Activated T-cell treated with anti-CD3 and anti-CD28 coated beads, Interleukin-2, amount 50 U/mL, for 72 hours (primary cell): ENCODE measurements at places on chromosomes 1 and 21. TPM values are rescaled to one million over a fixed set of nuclear protein-coding genes. Genes with fewer than 3 reads are reported as not detected.

Gene TUFT1
- total RNA-seq = 4.3 TPM

Gene EXTL1
- not detected for total RNA-seq

Gene CHIA
- not detected for total RNA-seq

Gene DAP3
- 123 TPM for total RNA-seq

Gene C1orf226
- 0.26 TPM for total RNA-seq

Gene CHRNB2
- total RNA-seq = not detected

Gene RIMS3
- total RNA-seq = 8.8 TPM

GRCh38 chr1:244436336-244437085 lies 15.2 kb downstream of the ADSS2 start:
- DNase-seq = no peak
- no peak overlapping the region for H3K4me3 ChIP-seq
- peak overlapping the region; percentile 93 for H3K27ac ChIP-seq
- H3K27me3 ChIP-seq = no peaks in the 10 kb centered on the region
- H3K36me3 ChIP-seq = peaks cover 8% of the 10 kb centered on the region

DNA sequence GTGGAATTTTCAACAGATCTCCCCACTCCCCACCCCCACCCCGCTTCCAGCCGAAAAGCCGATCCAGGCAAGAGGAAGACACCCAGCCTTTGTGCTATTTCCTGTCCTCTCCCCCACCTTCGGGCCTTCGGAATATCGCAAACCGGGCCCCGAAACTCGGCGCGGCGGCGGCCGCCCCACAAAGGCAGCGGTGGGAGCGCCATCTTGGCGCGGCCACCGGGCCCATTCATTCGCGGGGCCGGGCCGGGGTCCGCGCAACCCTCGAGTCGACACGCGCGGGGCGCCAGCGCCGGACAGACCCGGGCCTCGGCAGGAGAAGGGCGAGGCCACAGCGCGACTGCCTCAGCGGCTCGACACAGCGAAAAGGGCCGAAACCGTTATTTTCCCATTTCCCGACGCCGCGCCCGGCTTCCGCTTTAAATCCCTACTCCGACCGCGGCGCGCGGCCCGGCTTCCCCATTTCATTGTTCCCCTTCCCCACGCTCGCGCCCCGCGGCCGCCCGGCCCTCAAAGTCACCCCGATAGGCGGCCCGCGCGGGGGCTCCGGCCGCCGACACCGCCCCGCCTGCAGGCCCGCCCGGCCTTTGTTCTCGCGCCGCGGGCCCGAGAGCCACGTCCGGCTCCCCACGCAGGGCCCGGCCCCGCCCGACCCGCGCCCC lies 911 bp downstream of the GNB1 start:
- no peaks in the 10 kb centered on the region for H3K27me3 ChIP-seq
- peak overlapping the region; percentile 93 for H3K27ac ChIP-seq
- H3K4me1 ChIP-seq = peaks cover 57% of the 10 kb centered on the region

DNA sequence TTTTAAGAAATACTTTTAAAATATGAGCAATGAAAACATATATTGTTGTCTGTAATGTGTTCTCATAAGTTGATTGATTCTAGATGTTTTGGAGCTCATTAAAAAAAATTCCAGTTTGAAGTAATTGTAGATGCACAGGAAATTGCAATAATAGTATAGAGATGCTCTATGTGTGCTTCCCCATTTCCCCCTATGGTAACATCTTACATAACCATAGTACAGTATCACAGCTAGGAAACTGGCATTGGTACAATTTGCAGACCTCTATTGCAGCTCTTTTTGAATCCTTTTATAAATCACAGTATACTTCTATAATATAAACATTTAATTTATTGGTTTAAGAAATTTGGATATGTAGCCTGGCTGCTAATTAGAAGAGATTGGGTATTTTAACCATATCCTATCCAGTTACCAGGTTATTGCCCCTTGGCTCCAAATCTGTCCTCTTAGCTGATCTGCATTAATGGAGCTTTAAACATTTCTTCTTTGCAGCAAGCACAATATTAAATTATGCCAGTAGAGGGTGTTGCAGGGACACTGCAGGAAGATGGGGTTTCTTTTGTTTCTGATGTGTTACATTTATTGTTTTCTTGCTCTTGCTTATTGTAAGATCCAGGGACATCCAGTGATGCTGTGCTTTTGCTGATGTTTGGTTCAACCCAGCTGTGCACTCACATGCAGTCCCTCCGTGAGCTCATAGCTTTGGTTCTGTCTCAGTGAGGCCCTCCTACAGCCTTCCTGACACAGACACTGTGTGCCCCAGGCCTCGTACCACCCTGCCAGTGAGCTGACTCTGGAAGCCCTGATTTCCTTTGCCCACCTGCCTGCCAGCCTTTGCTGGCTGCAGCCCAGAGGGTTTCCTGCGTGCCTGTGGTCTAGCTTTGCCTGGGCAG lies 103.3 kb downstream of the RABGAP1L start:
- H3K4me1 ChIP-seq = no peaks in the 10 kb centered on the region
- no peaks in the 10 kb centered on the region for H3K36me3 ChIP-seq
- H3K4me3 ChIP-seq = no peak overlapping the region
- H3K27me3 ChIP-seq = no peaks in the 10 kb centered on the region
- peak; percentile 1 for DNase-seq

GRCh38 chr1:41296506-41296905 lies 54.4 kb upstream of the SCMH1 start:
- H3K4me3 ChIP-seq = no peak overlapping the region
- DNase-seq = no peak
- H3K27me3 ChIP-seq = peaks cover 16% of the 10 kb centered on the region
- no peaks in the 10 kb centered on the region for H3K4me1 ChIP-seq
- H3K36me3 ChIP-seq = no peaks in the 10 kb centered on the region

- no peaks in the 10 kb centered on the region for H3K27me3 ChIP-seq
- no peak overlapping the region for H3K27ac ChIP-seq
- no peak for DNase-seq
- H3K36me3 ChIP-seq = peaks cover 3% of the 10 kb centered on the region
- H3K4me1 ChIP-seq = peaks cover 34% of the 10 kb centered on the region
Observed at GRCh38 chr1:116997066-116997465, 4.5 kb upstream of the CD101 start.

- no peak overlapping the region for H3K4me3 ChIP-seq
- no peak for DNase-seq
- H3K4me1 ChIP-seq = peaks cover 6% of the 10 kb centered on the region
- H3K27ac ChIP-seq = no peak overlapping the region
Observed at GRCh38 chr1:171803045-171803444, 21.6 kb downstream of the METTL13 start.

GRCh38 chr1:53176452-53177208 lies 20.0 kb upstream of the CPT2 start:
- H3K27ac ChIP-seq = no peak overlapping the region
- H3K4me1 ChIP-seq = peaks cover 5% of the 10 kb centered on the region
- DNase-seq = no peak
- H3K36me3 ChIP-seq = no peaks in the 10 kb centered on the region
- peaks cover 50% of the 10 kb centered on the region for H3K27me3 ChIP-seq

GRCh38 chr1:64006276-64007051 lies 197.0 kb upstream of the UBE2U start:
- H3K4me3 ChIP-seq = peak overlapping the region; percentile 25
- H3K36me3 ChIP-seq = no peaks in the 10 kb centered on the region
- peak; percentile 17 for DNase-seq
- H3K4me1 ChIP-seq = peaks cover 12% of the 10 kb centered on the region

DNA sequence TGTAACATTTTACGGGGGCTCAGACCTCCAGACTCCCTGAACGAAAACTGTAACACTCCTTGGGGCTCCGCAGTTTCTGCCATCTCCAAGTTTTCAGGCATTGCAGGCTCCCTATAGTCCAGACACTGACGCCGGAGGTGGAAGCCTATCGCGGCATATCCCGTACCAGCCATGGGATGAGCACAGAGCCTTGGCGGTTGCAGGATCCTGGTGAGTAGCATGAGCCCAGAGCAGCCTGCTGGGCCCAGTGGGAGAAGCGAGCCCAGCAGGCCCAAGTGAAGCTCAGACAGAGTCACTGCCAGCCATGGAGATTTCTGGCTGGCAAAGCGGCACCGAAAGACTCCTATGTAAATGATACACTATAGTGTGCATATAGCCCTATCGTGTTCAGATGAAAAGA lies 446.8 kb downstream of the COL11A1 start:
- H3K4me1 ChIP-seq = no peaks in the 10 kb centered on the region
- H3K36me3 ChIP-seq = peaks cover 2% of the 10 kb centered on the region
- DNase-seq = no peak
- H3K27ac ChIP-seq = no peak overlapping the region

- H3K27me3 ChIP-seq = no peaks in the 10 kb centered on the region
- H3K4me3 ChIP-seq = peak overlapping the region; percentile 84
- H3K27ac ChIP-seq = peak overlapping the region; percentile 93
- H3K4me1 ChIP-seq = peaks cover 92% of the 10 kb centered on the region
Observed at GRCh38 chr1:198167436-198167934, 10.7 kb downstream of the NEK7 start.

DNA sequence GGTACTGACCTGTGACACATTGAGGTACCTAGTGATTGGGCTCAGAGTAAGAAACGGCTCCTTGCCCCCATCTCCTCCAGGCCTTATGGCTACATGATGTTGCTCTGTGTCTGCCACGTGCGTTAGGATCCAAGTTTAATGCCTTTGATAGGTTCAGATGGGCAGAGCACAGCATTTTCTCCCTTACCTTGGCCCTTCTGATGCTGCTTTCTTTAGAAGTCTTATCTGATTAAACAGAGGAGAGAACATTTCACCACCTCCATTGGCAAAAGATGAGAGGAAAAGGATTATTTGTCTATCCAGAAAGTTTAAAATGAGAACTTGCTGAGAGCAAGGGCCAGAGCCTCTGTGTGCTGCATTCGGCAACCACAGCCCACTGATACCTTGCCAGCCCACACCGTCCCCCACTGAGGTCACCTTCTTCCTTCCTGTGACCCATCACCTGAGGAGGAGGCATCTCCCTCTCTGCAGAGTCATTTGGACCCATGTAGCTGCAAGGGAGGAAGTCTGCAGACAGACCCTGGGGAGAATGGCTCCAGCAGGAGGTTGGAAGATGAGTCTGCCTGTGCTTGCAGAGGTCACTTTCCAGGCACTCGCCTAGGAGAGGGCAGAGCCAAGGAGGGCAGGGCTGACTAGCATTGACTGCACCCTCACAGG lies 16.7 kb downstream of the SHISA4 start:
- no peaks in the 10 kb centered on the region for H3K27me3 ChIP-seq
- H3K4me3 ChIP-seq = no peak overlapping the region
- H3K36me3 ChIP-seq = no peaks in the 10 kb centered on the region
- H3K27ac ChIP-seq = no peak overlapping the region
- peak; percentile 27 for DNase-seq
- no peaks in the 10 kb centered on the region for H3K4me1 ChIP-seq

- H3K36me3 ChIP-seq = no peaks in the 10 kb centered on the region
- no peaks in the 10 kb centered on the region for H3K4me1 ChIP-seq
- no peak overlapping the region for H3K4me3 ChIP-seq
- peaks cover 11% of the 10 kb centered on the region for H3K27me3 ChIP-seq
Observed at GRCh38 chr1:64295561-64295960, 92.1 kb downstream of the UBE2U start.

DNA sequence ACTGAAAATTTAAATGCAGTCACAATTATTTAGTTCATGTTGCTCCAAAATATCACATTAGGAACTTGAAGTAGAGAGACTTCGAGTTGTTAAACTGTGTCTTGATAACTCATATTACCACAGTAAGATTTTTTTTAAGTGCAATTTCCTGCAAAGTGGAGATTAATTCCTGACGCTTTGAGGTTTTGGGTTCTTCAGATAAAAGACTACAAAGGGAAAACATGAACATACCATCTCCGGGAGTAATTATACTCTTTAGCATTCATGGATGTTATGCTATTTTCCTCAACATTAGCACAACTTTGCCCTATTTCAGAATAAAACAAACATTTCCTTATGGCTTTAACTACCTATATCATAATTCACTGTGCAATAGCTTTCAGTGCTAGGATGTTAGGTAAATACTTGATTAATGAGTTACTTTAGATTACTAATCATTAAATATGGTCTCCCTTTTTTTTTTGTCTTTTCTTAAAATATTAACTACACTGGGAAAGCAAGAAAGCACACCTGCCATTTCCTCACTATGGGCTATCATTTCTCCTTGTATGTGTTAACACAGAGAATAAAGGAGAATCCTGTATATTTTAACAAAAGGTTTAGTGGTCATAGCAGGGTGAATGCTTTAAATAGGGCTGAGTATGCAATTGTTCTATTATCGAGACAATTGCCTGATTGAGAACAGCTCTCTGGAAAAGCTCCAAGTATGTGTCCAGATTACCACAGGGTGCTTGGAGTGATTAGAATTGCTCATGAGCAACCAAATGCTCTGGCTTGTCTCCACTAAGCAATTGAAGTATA lies 252.5 kb upstream of the C1orf105 start:
- H3K4me1 ChIP-seq = no peaks in the 10 kb centered on the region
- DNase-seq = no peak
- H3K27me3 ChIP-seq = peaks cover 4% of the 10 kb centered on the region
- no peaks in the 10 kb centered on the region for H3K36me3 ChIP-seq
- H3K27ac ChIP-seq = no peak overlapping the region
